CD4-positive, alpha-beta T cell treated with Interleukin-15 for 4 hours (primary cell): ENCODE measurements at places on chromosomes 5 and 9.

DNA sequence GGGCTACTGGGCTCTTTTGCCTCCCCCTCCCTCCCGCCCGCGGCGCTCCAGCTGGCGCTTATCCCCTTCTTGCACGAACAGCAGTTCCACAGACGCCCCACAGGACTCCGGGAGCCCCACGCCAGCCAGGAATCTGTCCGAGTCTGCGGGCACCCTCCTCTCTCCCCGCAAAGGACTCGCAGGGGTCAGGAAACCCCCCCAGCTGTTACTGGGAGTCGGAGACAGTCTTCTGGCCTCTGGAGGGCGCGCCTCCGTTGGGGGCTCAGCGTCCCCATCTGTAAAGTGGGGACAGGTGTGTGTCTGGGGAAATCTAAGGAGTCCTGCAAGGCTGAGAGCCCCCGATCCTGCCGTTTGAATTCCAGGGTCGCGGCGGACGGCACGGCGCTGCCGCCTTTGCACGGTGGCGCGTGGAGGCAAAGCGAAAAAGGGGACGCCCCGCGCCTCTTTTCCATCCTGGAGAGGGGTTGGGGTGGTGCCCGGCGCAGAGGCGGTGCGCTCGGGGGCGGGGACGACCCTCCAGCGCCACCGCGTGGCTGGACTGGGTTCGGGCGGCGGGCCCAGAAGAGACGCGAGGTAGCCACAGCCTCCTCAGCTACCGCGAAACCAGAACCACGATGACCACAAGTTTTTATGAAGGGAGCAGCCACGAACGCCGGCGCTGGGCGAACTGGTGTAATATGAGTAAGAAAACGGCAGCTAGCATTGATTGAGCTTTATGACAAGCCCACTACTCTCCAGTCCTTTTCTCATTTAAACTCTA, 2.8 kb upstream of the CCIN start:
- peak; percentile 84 for DNase-seq

- DNase-seq = no peak
Measured at GRCh38 chr9:126956917-126957686, 42.5 kb downstream of the RALGPS1 start.

DNA sequence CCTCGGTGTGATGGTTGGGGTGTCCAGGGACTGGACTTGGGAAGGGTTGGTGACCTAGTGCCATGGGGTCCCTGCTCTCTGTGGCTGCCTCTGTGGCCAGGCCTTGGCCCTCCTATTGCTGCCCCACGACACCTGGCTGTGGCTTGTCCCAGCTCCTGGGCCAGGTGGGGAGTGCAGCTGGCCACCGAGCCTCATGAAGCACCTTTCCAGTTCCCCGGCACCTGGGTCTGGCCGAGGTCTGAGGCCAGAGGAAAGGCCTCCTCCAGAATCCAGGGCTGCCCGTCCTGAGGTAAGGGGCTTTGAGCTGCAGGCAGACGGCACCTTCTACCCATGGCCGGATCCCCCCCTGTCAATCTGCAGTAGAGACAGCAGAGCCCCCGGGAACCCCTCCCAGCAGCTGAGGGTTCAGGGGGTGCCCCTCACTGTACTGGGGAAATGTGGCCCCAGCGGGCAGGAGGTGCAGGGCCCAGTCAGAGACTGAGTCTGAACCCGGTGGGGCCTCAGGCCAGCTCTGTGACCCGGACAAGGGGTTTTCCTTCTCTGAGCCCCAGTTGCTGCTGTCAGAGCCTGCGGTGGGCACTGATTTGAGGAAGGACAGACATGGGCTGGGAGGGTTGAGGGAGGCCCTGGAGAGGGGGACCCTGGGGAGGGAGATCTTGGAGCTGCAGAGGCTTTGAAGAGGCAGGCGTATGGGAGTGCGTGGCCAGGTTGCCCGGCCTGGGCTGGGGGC, 54.5 kb downstream of the RXRA start:
- no peak for DNase-seq

GRCh38 chr5:73253047-73253660, 80.2 kb downstream of the TMEM174 start:
- no peak for DNase-seq

- peak; percentile 74 for DNase-seq
Measured at GRCh38 chr5:61330845-61331406, 1.1 kb upstream of the ZSWIM6 start.

DNA sequence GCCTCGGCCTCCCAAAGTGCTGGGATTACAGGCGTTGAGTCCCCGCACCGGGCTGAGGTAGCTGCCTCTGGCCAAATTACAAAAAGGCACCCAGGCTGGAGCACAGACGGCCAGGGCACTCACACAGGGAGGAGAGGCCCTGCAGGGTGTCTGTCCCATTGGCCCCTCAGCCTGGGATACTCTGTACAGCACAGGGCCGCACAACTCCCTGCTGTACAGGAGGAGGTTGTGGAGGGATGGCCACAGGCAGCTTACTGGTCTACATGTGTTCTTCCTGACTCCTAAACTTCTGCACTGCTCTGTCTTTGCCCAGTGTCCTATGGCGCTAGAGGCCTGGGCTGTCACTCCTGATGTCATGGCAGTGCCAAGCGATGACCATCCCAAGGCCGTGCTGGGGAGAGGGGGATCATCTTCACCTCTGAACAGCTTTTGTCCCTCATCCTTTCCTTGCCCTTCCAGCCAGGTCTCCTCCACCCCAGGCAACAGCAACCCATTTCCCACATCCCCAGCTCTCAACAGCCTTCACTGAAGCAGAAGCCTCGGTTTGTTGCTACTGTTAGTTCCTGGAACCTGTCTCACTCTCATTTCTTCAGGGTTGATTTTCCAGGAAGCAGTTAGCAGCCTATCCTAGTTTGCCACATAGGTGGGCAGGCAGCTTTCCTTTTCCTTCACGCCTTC, 1.8 kb upstream of the CNOT6 start:
- DNase-seq = no peak

GRCh38 chr5:17340379-17340778, 122.9 kb downstream of the BASP1 start:
- no peak for DNase-seq

DNA sequence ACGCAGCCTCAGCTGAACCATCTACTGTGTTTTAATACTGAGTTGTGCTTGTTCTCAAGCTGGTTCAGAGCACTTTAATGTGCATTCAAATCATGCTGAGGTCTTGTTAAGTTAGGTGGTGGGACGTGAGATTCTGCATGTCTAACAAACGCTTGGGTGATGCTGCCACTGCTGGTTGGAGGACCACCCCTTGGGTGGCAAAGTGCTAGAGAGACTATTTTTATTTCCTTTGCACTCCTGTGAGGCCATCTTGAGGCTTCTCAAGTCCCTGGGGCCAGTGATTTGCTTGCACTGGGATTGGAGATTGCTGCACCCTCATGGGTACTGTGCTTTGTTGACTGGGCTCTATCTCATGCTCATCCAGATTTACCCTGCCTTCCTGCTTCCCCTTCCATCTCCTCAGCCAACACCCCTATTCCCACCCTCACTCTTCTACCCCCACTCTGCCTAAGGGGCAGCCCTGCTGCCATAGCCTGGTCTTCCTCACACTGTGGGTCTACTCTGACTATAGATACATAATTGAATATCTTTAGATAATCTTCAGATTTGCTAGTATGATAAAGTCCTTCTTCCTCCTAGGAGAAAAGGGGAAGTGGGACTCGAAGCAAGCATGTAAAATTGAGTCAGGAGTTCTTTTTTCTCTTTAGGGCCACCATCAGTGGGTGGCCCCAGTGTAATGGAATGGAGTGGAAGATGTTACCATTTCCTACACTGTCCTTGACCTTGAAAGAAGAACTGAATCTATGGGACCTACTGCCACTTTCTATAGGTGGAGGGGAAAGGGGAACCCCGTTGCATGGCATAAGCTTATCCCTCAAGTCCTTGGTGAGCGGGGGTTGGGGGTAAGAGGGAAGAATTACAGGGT, 45.1 kb upstream of the SUB1 start:
- no peak for DNase-seq

DNA sequence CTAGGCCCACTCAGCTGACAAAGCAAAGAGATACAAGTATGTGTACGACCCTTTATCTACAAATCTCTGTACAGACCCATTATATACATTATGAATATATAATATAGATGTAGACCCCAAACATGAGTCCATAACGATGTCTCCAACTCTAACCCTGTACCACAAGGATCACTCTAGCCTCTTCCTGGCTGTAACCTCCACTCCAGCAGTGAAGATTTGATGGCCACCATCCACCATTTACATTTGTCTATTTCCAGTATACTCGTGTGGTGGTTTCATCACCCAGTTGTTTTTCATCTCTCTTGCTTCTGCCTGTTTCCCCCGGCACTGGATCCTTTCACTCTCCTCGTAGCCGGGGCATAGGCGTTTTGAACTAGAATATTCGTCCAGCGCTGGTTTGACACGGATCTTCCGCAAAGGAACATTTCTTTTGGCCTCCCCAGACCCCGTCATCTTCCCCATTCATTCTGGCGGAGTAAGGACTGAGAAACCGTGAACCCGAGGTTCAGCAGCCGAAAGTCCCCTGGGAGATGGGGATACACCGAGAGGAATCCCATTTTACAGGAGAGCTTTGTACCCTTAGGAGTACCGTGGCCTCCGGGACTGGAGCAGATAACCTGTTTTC, 828 bp upstream of the TRIO start:
- no peak for DNase-seq

DNA sequence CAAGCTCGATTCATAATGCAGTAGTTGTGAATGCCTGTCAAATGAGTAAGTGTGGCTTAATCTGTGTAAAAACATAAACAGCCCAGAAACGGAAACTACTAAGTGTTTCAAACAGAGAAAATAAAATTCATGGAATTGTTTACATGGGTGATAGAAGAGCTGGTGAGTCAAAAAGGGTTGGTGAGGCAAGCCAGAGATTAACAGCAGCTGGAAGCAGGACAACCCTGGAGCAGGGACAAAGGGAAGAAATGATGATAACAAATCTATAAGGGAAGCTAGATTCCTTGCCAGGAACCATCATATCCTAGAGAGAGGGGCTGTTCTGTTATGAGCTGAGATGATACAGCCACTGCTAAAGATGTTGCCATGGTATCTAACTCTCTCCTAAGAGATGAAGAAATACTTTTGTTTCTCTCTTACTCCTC, 18.0 kb upstream of the PRR16 start:
- no peak for DNase-seq

GRCh38 chr9:70616228-70616990, 202.0 kb upstream of the KLF9 start:
- DNase-seq = no peak

DNA sequence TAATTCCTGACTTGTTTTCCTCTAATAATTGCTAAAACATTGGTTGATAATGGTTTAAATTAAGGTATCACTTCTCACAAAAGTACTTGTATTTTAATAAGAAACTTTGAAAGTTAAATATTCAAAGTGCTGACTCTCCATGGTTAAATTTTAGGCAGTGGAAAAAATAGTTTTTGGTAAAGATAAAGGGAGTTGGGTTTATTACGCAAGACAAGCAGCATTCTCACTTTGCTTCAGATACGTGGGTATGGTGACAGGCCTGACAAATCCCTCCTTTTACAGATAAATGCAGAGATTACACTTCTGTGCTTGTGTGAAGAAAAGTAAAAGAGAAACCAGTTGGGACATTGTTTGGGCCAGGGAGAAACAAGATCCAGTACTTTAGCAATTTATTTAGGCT, 14.5 kb upstream of the FAM170A start:
- no peak for DNase-seq

DNA sequence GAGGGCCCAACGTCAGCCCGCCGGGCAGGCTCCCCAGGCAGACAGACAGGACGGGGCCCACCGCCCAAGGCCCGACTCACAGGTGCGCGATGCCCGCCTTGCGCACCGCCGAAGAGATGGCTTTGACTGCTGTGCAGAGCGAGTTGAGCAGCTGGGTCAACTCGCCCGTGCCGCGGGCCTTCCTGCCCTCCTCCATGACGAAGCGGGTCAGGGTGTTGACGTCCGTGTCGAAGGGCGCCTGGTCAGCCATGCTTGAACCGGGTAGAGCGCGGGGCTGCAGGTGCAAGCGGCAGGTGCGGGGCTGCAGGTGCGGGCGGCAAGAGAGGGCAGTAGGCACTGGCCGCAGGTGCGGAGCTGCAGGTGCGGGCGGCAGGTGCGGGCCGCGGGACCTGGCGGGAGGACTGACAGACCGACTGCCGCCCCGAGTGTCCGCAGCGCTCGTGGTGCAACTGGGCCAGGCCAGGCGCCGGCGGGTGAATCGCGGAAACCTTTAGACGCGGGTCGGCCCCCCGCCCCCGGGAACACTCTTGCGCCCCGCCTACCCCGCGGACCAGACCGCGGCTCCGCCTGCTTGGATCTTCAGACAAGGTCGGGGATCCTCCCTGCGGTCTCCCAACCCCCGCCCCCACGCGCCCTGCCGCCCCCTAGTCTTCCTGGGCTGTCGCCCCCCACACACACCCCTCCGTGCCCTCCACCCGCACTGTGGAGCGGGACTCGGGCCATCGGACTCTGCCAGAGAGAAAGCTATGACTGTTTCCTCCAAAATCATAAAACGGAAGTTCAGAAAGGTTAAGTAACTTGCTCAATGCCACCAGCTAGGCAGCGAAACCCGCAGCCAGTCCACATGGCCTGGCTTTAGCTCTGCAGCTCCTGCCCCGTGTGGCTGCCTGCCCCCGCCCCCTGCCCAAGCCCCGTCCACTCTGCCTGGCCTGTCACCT, at the start of gene FBP1:
TSS of gene FBP1 (minus strand) at position 458 of the 938 bp plus-strand sequence. CDS start at position 250, 208 bp downstream.
- no peak for DNase-seq

GRCh38 chr9:14866200-14866749, 44.0 kb downstream of the FREM1 start:
- DNase-seq = no peak

GRCh38 chr9:84255696-84256095, 84.9 kb downstream of the SLC28A3 start:
- no peak for DNase-seq

DNA sequence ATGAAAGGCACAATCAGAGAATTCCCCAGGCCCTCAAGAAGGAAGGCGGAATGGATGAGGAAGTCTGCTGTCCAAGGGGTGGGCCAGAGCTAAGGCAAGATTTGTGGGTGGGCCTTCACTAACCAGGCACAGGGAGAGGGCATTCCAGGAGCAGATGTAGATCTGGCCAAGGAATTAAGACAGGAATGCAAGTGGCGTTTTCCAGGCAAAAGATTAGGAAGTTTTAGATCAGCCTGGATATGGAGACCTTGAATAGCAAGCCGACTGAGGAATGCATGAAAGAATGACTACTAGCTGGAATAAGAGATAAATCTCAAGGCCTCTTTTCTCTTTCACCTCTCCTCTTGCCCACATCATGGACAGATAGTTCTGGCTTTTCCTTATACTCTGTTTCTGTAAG, 68.5 kb downstream of the GHR start:
- no peak for DNase-seq
